NCI-H524 treated with DMSO at 0.1 percent for 48 hours (cell line): ENCODE measurements at places on chromosomes 7 and 10.

DNA sequence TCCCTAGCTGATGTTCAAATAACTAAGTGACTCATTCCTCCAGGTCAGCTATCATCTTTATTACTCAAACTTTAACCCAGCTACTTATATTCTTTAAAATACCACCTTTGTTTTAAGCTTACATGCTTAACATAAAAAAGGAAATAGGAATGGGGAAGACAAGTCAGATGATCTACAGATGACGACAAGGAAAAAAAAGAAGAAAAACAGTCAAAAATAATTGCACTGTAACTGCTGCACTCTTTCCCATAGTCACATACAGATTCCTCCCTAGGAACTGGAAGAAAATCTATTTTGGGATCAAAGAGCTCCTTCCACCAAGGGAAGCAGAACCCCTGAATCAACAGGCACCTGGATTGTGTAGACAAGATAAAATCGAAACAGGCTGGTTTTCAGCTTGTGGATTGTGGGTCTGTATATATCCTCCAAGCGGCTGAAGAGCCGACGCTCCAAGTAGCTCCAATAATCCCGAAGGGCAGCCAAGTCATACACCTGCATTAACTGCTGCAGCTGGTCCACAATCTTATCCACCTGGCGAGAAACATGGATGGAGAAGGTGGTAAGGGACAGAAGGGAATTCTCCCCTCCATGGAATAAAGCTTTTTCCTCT is 2.0 kb downstream of the WDR91 start:
- no peak for DNase-seq

DNA sequence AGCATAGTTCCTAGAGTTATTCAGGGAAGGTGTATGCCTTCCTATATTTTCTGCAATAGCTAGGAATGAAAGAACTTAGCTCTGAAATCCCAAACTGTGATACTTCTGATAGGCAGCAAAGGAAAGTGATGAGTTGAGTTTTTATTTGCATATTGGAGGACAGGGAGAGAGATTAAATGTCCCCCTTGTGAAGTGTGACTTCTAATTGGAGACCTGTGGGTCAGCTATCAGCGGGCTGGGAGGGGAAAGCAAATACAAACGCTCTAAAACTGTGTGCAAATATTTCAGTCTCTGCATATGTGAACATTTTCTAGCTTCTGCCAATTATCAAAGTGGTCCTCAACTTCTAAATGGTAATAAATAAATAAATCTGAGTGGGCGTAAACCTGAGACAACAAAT is 203.3 kb downstream of the CACNB2 start:
- no peak for DNase-seq

DNA sequence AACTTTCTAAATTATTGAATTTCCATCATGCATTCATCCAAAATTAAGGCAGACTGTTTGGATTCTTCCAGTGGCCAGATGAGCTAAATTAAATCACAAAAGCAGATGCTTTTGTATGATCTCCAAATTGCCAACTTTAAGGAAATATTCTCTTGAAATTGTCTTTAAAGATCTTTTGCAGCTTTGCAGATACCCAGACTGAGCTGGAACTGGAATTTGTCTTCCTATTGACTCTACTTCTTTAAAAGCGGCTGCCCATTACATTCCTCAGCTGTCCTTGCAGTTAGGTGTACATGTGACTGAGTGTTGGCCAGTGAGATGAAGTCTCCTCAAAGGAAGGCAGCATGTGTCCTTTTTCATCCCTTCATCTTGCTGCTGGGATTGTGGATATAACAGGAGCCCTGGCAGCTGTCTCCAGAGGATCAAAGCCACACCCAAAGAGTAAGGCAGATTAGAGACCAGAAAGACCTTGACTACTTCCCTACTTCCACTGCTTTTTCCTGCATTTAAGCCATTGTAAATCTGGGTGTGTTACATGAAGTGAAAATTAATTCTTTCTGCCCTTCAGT is 8.2 kb upstream of the CFAP69 start:
- no peak for DNase-seq

DNA sequence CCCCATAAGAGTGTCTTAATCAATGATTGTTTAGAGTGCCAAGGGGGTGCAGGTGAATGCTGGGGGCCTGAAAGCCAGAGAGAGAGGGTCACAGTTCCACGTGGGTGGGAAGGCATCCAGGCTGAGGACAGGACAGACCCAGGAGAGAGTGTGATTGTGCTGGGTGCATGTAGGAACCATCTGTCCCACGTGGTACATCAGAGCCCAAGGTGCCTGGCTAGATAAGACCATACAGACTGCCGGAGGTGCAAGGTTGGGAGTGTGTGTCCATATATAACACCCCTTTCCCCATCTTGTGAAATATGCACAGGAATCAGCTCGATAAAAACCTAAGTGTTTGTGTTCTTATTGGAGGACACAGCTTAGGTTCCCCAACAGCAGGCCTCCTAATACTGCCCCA is 85.5 kb downstream of the WIPF3 start:
- DNase-seq = no peak

GRCh38 chr7:41769162-41769561 is 66.3 kb upstream of the INHBA start:
- no peak for DNase-seq

DNA sequence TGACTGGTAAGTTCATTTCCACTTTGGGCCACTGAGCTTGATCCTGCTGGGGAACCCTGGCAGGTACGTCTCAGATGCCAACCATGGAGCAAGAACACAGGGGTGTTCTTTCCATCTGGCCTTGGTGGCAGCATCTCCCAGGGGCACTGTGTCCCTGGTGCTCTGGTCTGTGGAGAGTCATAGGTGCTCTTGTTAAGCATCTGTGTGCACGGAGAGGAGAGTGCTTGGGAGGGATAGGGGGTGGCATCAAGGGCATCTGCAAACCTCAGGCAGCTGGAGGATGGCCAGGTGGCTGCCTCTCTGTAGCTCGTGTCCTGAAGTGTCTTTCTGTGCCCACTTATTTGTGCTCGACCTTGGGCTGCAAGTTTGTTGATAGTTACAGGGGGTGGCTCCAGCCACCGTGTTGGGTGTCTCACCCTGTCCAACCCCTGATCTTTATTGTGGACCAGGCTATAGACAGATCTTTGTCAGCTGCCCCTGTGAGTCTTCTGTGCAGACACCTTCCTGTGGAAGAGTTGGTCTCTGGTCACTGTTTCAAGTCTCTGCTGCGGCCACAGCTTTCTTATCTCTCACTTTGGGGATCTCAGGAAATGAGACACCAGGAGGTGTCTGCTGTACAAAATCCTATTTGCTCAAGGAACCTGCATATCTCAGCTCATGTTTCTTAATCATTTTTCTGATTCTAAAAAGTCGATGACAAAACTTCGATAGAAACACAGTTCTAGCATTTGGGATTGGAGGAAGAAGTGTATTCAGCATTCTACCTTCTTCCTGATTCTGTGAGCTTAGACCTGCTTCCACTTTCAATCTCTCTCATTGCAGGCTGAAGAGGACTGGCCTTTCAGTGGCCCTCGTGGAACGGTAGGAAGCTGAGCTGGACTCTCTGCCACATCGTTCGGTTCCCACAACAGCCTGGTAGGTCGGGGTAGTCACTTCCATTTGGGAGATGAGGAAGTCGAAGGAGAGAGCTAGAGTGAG is 17.2 kb upstream of the GIMAP8 start:
- no peak for DNase-seq

DNA sequence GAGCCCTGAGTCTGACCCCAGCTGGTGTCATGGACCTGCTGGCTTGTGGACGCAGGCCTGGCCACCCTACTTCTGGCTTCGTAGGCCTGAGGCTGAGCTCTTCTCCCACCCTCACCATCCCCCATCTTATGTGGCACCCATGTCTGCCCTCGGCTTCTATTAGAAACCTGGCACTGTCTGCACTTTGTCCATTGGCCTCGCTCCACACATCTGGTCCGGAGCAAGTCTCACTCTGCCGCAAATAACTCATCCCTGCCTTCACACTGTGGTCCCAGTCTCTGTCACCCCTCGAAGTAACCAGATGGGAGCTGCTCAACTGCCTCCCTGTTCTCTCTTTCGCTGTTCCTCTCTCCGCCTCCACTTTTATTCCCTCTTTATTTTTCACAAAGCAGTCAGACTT is 78.6 kb downstream of the TRRAP start:
- no peak for DNase-seq

- DNase-seq = no peak
These were observed 30.0 kb downstream of the DRGX start for GRCh38 chr10:49365675-49366415.

DNA sequence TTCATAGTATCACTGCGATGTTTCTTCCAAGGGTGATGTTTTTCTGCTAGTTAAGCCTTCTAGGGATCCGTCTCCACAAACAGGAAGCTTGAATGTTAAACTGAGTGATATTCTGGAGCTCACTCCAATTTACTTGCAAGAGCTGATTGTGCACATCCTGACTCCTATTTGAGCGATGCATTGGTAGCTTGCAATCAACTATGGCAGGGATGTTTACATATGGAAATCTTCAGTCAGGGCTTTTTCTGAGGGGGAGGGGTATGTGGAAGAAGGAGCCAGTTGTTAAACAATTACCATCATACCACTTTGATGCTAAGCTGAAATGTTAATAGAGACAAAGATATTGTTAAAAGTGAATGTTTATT is 43.2 kb upstream of the NXPH1 start:
- DNase-seq = no peak

DNA sequence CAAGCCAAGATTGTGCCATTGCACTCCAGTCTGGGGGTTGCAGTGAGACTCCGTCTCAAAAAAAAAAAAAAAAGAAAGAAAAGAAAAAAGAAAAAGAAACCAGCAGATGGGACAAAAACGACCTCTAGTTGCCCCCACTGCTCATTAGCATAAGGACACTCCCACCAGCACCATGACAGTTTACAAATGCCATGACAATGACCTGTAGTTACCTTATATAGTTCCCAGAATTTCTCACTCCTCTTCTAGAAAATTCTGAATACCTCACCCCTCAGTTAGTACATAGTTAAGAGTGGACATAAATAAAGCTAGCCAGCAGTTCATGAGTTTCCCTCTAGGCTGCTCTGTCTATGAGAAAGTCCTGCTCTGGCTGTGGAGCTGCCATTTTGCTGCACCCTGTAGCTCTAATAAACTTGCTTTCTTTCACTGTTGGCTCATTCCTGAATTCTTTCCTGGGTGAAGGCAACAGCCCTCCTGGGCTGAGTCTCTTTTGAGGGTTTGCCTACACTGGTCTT is 276.8 kb upstream of the AKR1E2 start:
- no peak for DNase-seq

DNA sequence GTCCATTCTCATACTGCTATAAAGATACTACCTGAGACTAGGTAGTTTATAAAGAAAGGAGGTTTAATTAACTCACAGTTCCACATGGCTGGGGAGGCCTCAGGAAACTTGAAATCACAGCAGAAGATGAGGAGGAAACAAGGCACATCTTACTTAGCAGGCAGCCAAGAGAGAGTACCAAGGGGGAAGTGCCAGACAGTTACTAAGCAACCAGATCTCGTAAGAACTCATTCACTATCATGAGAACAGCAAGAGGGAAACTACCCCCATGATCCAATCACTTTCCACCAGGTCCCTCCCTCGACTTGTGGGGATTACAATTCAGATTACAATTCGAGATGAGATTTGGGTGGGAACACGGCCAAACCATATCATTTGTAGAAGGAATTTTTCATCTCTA is 36.3 kb downstream of the NHLRC2 start:
- DNase-seq = no peak

DNA sequence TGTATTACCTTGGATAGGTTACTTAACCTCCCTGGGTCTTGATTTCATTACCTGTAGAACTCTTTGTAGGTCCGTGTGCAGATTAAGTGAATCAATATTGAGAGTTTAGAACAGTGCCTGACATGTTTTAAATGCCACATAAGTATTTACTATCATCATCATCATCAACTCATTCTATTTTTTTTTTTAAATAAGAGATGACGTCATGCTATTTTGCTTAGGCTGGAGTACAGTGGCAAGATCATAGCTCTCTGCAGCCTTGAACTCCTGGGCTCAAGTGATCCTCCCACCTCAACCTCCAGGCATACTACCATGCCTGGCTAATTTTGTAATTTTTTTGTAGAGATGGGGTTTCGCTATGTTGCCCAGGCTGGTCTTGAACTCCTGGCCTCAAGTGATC is 132.0 kb upstream of the FZD8 start:
- DNase-seq = no peak

DNA sequence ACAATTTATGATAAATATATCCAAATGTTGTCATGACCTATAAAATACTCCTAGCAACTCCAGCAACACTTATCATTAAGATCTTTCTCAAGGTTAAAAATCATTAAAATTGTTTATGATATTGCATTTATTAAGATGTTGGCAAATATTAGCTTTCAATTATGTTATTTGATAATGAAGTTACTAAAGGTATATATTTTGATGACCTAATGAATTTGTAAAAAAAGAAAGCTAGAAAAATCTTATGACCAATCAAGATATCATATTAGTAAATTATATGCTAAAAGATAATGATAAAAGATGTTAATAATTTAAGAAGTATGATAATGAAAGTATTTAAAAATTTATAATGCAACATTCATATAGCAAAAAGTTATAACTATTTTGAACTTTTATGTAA is 66.3 kb upstream of the RAB18 start:
- DNase-seq = no peak

DNA sequence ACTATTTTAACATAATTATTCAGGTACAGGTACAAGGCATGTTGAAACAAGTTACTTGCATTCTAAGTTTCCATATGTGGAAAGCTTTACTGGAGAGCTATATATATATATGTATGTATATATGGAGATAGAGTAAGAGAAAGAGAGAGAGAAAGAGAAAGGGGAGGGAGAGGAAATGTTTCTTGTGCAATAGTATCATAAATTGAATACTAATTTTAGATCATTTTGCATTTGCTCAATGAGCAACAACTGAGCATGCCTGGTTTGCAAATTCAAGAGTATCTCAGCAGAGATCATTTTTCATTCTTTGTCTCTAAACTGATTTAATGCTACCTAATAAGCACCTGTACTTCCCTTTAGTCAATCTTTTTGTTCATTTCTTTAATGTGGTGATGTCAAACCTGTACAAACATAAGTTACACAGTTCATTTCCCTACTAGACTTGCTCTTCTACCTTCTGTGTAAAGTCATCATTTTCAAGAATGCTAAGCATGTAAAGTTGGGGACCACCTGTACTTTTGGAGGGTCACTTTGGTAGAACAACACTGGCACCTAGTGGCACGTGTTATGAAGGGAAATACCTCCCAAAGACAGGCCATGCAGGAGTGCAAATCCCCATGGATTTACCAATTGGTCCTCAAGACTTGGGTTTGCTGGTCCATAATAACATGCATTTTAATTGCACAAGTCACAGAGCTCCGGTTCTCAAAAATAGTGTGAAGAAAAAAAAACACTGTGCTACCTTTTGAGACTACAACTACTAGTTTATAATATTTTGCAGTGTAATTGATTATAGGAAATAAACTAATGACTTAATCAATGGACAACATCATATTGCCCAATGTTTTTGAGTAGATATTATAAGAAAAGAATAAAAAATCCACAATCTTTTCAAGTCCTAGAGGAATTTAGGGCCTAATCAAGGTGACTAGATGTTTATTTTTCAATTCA is 431.2 kb upstream of the IGFBP3 start:
- no peak for DNase-seq

DNA sequence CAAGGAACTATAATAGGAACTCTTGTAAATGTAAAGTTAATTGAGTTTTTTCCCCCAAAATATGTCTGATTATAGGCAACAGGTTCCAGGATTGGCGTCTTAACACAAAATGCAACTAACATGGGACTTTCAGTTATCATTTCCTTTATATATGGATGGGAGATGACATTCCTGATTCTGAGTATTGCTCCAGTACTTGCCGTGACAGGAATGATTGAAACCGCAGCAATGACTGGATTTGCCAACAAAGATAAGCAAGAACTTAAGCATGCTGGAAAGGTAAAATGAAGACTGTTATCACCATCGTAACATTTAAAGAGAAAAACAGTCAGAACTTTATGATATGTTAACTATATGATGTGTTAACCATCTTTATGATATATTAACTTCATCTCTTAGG is 63.7 kb downstream of the SP8 start:
- DNase-seq = no peak
